ENCODE measurements at places on chromosomes 12 and 14.

- no peak for DNase-seq
These were observed 40.8 kb downstream of the PAX9 start for GRCh38 chr14:36702474-36702873.

DNA sequence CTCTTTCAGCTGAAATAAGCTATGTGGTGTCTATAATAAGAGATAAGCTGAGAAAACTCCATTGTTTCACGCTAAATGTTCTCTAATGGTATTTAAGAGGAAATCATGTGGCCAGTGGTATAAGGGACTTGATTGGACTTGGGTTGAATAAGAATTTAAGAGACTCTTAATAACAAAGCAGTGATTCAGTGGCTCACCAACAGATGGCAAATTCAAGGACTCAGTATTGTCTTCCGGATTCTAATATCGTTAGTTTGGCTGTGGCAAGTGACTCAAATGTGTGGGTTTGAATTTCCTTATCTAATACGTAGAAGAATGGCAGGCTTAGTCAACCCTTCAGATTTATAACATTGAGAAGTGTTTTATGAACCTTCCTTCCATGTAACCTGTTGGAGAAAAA is 49.1 kb upstream of the KCNH3 start:
- DNase-seq = no peak

GRCh38 chr12:130642856-130643255 is 73.2 kb downstream of the RIMBP2 start:
- no peak for DNase-seq

DNA sequence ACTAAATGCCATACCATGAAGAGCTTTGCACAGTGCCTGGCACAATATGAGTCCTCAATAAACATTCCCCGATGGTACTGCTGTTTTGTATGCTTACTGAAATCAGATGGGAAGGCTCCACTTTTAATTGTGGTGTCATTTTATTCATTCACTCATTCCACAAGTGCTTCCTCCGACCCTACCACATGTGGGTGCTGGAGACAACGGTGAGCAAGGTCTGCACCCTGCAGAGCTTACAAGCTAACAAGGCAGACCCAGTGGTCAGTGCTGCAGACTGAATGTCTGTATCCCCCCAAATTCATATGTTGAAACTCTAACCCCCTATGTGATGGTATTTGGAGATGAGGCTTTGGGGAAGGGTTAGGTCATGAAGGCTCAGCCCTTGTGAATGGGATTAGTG is 48.3 kb downstream of the RFX4 start:
- no peak for DNase-seq

DNA sequence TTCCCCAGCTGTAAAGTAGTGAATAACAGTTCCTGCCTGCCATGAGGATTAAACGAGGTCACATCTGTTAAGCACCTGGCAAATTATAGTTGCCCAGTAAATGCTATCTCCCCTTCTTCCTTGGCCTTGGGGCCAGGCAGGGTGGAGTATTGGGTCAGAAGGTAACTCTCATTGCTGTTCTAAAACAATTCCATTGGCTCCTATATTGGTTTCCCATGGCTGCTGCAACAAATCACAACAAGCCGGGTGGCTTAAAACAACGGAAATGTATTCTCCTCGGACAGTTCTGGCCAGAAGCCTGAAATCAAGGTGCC is 31.9 kb downstream of the MMAB start:
- DNase-seq = no peak
